ENCODE measurements at places on chromosomes 3 and 15.

- DNase-seq: no peak
These were observed 42.1 kb downstream of the ZBTB38 start for GRCh38 chr3:141410408-141410807.

GRCh38 chr3:5390221-5390620 is 202.7 kb downstream of the EDEM1 start:
- no peak for DNase-seq

DNA sequence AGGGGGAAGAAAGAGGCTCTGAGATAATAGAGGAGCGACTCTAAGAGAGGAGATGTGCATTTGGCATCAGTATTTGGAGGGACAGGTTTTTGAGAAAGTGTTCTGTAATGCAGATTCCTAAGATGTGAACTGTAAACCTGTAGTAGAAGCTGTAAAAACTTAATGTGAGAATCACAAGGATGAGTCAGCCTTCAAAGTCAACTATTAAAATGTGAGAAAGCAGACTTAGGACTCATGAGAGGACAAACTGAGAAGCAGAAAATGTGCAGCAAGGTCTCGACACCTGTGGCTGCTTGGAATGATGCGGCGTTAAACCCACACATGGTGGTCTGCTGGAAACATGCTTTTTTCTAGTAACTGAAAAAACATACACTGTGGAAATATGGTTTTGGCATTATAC is 36.0 kb downstream of the USP13 start:
- no peak for DNase-seq

- no peak for DNase-seq
These were observed 24.3 kb downstream of the ATP10A start for GRCh38 chr15:25838871-25839195.

- DNase-seq: peak; percentile 66
These were observed 12.5 kb downstream of the COPG1 start for GRCh38 chr3:129261894-129262293.

All from NCI-H526 treated with DMSO at 0.1 percent for 48 hours (cell line).